Fibroblast of villous mesenchyme (primary cell): ENCODE measurements at places on chromosomes 1 and 21.

GRCh38 chr1:3551290-3551678 is 60.0 kb downstream of the MEGF6 start:
- no peak for DNase-seq

DNA sequence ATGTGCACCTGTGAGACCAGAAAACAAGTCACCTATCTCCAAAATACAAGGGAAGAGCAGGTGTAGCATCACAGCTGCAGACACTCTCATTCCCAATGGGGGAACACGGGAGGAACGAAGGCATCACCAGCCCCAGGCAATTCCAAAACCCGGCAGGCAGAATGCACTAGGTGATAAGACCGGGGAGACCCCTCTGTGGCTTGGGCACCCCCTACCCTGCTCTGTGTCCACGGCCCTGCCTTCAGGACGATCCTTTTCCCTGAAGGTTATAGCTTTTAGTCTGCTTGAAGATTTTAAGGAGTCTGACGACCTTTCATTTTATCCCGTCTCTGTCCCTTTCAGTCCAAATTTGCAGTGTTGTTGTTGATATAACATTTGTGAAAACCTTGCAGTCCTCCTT is 19.2 kb downstream of the TRPM2 start:
- no peak for DNase-seq

DNA sequence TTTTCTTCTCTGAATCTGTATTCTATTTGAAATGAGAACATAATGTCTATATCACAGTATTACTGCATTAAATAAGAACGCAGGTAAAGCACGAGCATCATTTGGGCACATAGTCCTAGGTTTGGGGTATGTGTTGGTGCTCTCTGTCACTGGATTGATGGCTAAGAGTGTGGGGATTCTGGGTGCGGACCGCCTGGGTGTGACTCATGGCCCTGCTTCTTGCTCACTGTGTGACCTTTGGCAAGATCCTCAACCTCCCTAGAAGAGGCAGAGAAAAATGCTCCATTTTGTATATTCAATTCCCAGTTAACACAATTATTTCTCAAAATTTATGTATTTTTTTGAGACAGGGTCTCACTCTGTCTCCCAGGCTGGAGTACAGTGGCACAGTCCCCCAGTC is 99.7 kb downstream of the LAMC2 start:
- DNase-seq, result no peak

GRCh38 chr1:14553711-14554110 is 44.8 kb upstream of the KAZN start:
- DNase-seq, result no peak

DNA sequence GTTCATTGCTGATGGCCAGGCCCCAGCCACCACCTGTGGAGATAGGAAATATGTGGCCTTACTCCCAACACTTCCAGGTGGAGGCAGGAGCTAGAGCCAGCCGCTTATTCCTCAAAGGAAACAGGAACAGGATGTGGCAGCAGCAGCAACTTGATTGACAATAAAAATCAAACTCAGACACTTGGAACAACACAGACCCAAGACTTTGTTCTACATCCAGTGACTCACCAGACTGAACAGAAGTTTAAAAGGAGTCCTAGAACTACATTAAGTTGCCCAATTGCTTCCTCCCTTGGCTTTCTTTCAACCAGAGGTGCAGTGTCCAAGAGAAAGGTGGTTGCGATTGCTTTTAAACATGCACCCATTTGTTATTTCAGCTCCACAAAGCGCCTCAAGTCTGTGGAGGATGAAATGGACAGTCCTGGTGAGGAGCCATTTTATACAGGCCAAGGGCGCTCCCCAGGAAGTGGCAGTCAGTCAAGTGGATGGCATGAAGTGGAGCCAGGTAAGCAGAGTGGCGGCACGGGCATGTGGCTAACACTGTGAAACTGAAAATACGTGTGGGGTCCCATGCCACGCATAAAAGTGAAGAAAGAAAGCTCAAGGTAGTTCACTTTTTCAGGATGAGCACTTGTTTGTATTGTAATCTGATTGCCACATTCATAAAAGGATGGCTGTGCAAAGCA is 276.6 kb downstream of the NFIA start:
- DNase-seq, result no peak

DNA sequence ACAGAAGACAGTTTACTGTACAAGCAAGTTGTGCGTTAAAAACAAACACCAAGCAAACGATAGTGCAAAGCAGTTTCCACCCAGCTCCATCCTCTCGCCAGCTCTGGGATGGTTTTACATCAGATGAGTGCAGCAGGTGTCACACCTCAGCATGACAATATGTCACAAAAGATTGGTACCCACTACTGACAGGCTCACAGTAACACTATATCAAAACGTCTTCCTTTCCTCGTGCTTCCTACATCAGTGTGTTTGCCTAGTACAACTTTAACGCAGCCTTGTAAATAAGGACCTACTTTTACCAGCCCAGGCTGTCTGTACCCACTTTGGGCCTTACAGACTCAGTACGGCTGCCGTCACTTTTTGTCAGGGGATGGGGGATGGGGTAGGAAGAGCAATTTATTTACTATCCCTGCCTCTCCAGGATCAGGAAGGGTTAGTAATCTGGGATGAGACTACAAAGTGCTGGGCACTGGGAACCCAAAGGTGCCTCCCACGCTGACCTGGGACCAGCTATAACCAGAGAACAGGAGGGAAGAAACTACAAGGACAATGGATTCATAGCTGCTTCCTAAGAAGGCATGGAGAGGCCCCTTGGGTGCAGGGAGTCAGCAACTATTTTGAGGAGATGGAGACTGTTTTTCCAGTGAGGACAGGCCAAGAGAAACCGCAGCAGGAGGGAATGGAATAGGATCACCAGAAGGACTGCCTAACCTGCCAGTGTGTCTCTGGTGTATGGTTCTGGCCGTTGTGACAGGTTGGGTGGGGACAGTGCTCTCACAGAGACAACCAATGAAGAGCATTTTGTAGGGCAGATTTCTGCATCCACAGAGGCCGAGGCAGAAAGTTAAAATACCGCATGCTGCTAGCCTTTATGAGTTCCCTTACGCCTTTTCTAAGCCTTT is 30.2 kb downstream of the RUNX3 start:
- DNase-seq, result no peak

DNA sequence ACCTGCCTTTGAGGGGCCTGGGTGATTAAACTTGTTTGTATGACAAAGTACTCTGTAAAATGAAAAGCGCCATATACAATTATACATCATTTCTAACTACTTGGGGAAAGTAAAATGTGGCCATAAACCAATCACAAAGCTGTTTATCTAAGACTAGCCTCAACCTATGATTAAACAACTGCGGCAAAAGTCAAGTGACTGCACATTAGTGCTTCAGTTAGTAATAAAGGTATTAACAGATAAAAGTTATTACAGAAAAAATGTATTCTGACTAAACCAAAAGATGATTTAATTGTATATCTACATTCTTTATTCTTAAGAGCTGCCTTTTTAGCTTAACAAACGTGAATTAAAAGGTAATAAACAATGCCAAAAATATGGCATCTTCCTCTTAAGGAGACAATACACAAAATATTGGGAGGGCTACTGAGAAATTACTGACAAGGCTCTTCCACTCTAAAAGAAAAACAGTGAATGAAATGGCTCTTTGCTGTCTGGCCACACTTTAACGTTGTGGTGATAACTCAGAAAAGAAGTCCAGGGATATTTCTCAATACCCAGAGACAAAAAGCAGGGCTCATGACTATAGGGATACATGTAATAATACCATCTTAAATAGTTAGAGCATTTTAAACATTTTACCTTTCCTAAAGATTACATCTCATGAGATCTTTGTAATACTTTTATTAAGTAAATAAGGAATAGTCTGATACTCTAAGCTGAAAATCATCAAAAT is 8.6 kb downstream of the ARHGAP29 start:
- DNase-seq, result peak; percentile 43
